ENCODE measurements at places on chromosomes 4 and X. TPM values are rescaled to one million over a fixed set of nuclear protein-coding genes. Genes with fewer than 3 reads are reported as not detected.

GRCh38 chrX:23919706-23920320 lies 12.0 kb downstream of the CXorf58 start:
- DNase-seq: no peak

Gene SMAD1
- total RNA-seq: 9.4 TPM

DNA sequence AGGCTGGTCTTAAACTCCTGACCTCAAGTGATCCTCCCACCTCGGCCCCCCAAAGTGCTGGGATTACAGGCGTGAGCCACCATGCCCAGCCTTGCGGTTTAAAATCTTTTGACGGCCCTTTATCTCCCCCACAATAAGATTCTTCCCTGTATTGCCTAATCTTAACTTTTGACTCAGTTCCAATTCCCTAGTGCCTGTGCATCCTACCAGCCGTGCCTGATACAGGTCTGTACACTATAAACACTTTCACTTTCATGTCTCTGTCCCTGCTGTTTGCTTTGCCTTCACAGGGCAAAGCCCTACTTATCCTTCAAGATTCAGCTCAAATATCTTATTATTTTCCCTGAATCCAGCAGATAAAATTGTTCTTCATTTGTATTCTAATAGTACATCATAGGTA lies 74.6 kb downstream of the WDR44 start:
- no peak for DNase-seq

DNA sequence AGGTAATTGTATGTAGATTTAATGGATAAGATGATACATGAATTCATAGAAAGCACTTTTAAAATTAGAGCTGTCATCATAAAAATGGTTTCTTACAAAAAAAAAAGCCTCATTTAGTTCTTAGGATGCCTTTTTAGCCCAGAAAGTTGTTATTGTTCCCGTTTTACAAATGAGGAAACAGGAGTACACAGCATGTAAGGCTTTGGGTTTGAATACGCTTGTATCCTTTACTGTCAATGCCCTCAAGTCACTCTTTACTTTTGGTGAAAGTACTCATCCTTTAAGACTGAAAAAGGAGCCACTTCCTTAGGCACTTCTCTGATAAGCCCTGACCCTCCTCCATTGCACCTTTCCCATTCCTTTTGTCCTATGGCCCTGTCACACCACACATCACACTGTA lies 4.9 kb downstream of the EREG start:
- no peak for DNase-seq

Gene TECRL
- 773 TPM for total RNA-seq

GRCh38 chr4:122997463-122998101 lies 75.2 kb upstream of the NUDT6 start:
- DNase-seq: no peak

GRCh38 chr4:6303943-6304342 lies 34.3 kb downstream of the WFS1 start:
- DNase-seq: no peak

DNA sequence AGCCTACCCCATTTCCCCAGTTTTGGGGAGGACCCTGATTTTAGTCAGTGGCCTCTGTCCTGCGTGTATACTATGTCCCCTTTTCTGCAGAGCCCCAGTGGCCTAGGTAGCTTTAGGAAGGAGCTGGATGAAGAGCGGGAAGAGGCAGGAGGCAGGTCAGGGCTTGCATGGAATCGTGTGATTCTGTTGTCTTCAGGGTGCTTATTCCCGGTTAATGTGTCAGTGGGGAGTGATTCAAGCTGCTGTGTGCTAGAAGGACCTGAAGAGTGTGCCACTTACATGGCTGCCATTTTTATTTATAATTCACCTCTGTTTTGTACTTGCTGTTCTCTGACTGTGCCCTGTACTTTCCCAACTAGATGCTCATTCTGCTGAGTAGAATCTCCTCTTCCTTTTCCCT lies 127.3 kb upstream of the AMOT start:
- no peak for DNase-seq

Gene RHOH
- total RNA-seq: 0.37 TPM

Gene FGA
- total RNA-seq: not detected

GRCh38 chr4:74635490-74636123 lies 158.7 kb downstream of the BTC start:
- DNase-seq: no peak

- DNase-seq: no peak
These were observed 17.5 kb upstream of the MBTPS2 start for GRCh38 chrX:21821875-21822274.

Gene SGCB
- total RNA-seq: 100 TPM

GRCh38 chr4:3766036-3766784 lies at the start of gene ADRA2C:
Gene ADRA2C (plus strand): TSS chr4:3766385. CDS start chr4:3766607, 222 bp downstream.
- DNase-seq: no peak

Gene TLL1
- total RNA-seq: 4.2 TPM

Gene SPACA5
- not detected for total RNA-seq
